ENCODE measurements at places on chromosomes 12 and 14. TPM values are rescaled to one million over a fixed set of nuclear protein-coding genes. Genes with fewer than 3 reads are reported as not detected.
A peak's percentile ranks its signal among the peaks of the same experiment; 100 is the strongest.

Gene DPY19L2
- 8.7 TPM for total RNA-seq

- no peak for DNase-seq
- peaks cover 42% of the 10 kb centered on the region for H3K4me1 ChIP-seq
- peak overlapping the region; percentile 9 for H3K4me3 ChIP-seq
- peak overlapping the region; percentile 19 for H3K27ac ChIP-seq
- H3K36me3 ChIP-seq = peaks cover 27% of the 10 kb centered on the region
Measured at GRCh38 chr12:26750531-26751175, 82.3 kb downstream of the ITPR2 start.

Gene ADCY4
- total RNA-seq = 6.3 TPM

DNA sequence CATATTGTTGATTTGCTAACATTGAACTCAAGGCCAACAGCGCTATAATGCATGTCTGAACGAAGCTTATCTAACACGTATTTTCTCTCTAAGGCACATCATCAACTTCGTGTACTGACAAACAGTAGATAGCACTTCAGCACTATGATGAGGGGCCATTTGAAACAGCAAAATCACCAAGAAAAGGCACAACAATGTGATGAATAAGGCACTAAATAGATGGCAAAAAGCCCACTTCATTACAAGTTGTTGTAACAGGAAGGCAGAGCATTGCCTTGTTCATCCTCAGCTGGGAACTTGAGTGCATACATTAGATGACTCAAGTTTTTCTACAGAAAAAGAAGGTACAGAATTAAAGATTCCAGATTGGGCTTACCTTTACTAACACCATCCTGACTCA lies 75.2 kb downstream of the LIN7A start:
- no peak overlapping the region for H3K27ac ChIP-seq
- H3K4me3 ChIP-seq = no peak overlapping the region
- DNase-seq = no peak
- no peaks in the 10 kb centered on the region for H3K36me3 ChIP-seq
- H3K27me3 ChIP-seq = no peaks in the 10 kb centered on the region
- H3K4me1 ChIP-seq = no peaks in the 10 kb centered on the region

DNA sequence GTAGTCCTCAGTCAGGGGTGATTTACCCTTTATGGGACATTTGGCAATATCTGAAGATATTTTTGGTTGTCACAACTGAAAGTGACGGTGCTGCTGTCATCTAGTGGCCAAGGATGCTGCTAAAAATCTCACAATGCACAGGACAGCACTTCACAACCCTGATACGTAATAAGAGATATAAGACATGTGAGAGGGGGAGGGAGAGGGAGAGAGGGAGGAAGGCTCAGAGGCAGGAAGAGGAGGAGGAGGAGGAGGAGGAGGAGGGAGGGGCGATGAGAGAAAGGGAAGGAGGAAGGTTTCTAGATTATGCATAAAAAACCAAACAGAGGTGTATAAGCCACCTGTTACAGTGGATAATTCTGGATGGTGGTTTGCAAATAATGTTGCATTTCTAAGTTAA lies 14.3 kb downstream of the MYL2 start:
- no peaks in the 10 kb centered on the region for H3K36me3 ChIP-seq
- H3K4me3 ChIP-seq = peak overlapping the region; percentile 39
- peaks cover 3% of the 10 kb centered on the region for H3K4me1 ChIP-seq
- H3K27me3 ChIP-seq = peaks cover 3% of the 10 kb centered on the region
- no peak for DNase-seq
- H3K27ac ChIP-seq = no peak overlapping the region

Gene ANKRD33
- not detected for total RNA-seq

Gene AHNAK2
- total RNA-seq = 0.06 TPM

- no peak for DNase-seq
- no peak overlapping the region for H3K4me3 ChIP-seq
- peaks cover 11% of the 10 kb centered on the region for H3K4me1 ChIP-seq
- no peak overlapping the region for H3K27ac ChIP-seq
- H3K27me3 ChIP-seq = no peaks in the 10 kb centered on the region
- H3K36me3 ChIP-seq = no peaks in the 10 kb centered on the region
Measured at GRCh38 chr12:6187948-6188793, 12.0 kb upstream of the CD9 start.

GRCh38 chr12:124504273-124505000 lies 63.0 kb downstream of the NCOR2 start:
- H3K27me3 ChIP-seq = no peaks in the 10 kb centered on the region
- no peak for DNase-seq
- H3K4me1 ChIP-seq = peaks cover 7% of the 10 kb centered on the region
- no peak overlapping the region for H3K4me3 ChIP-seq
- no peak overlapping the region for H3K27ac ChIP-seq
- no peaks in the 10 kb centered on the region for H3K36me3 ChIP-seq

Gene CFAP73
- 0.55 TPM for total RNA-seq

GRCh38 chr12:62435303-62436163 lies 31.1 kb upstream of the MON2 start:
- DNase-seq = peak; percentile 54
- H3K4me3 ChIP-seq = peak overlapping the region; percentile 85
- peak overlapping the region; percentile 32 for H3K27ac ChIP-seq
- peaks cover 22% of the 10 kb centered on the region for H3K4me1 ChIP-seq
- no peaks in the 10 kb centered on the region for H3K36me3 ChIP-seq

GRCh38 chr12:121590476-121591143 lies 9.8 kb upstream of the KDM2B start:
- H3K27me3 ChIP-seq = no peaks in the 10 kb centered on the region
- peak overlapping the region; percentile 83 for H3K4me3 ChIP-seq
- peak; percentile 60 for DNase-seq
- peaks cover 6% of the 10 kb centered on the region for H3K36me3 ChIP-seq
- peaks cover 29% of the 10 kb centered on the region for H3K4me1 ChIP-seq

Gene KRT2
- total RNA-seq = not detected

- H3K4me1 ChIP-seq = no peaks in the 10 kb centered on the region
- H3K27ac ChIP-seq = no peak overlapping the region
- H3K4me3 ChIP-seq = no peak overlapping the region
- H3K36me3 ChIP-seq = no peaks in the 10 kb centered on the region
- no peak for DNase-seq
Measured at GRCh38 chr12:124098101-124098757, 125.2 kb downstream of the ZNF664 start.

Gene OVCH1
- total RNA-seq = not detected

GRCh38 chr14:72614891-72615415 lies 278.9 kb downstream of the DPF3 start:
- no peak overlapping the region for H3K27ac ChIP-seq
- peaks cover 10% of the 10 kb centered on the region for H3K4me1 ChIP-seq
- H3K27me3 ChIP-seq = peaks cover 16% of the 10 kb centered on the region

Gene KRT77
- total RNA-seq = not detected

GRCh38 chr12:2248901-2249381 lies 196.2 kb downstream of the CACNA1C start:
- H3K4me3 ChIP-seq = no peak overlapping the region
- peaks cover 2% of the 10 kb centered on the region for H3K27me3 ChIP-seq
- H3K4me1 ChIP-seq = no peaks in the 10 kb centered on the region

DNA sequence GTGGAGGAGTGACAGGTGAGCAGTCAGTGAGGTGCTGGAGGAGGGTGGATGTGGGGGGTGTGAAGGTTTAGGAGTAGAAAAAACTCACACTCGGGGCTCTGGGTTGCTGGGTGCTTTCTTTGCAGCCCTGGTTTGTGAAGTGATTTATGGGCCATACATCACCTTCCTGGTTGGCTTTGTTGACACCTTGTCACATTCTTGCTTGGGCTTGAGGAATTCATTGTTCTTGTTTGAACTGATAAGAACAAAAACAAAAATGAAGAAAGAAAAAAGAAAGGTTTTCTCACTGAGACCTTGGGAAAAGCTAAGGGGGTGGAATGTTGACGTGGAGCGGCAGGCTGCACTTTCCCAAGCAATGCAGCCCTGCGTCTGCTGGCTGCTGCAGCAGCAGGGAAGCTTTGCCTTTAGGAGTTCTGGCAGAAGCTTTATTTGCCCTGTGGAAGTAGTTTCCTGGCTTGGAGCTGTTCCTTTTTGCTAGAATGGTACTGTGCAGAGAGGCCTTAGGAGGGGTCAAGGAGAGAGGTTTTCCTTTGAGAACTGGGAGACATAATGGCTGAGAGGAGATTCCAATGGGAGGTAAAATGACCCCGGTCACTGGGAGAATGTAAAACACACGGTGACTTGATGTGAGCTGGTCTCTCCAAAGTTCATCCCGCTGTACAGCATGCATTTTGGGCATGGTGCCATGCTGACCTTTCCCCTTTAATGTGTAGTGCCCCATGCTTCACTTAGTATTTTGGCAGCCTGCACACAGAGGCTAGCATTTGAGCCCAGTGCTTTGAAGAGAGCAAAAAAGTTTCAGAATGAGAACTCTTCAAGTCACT lies 52.8 kb downstream of the HMGA2 start:
- no peaks in the 10 kb centered on the region for H3K36me3 ChIP-seq
- no peaks in the 10 kb centered on the region for H3K4me1 ChIP-seq
- H3K27ac ChIP-seq = no peak overlapping the region
- no peak overlapping the region for H3K4me3 ChIP-seq

Gene PA2G4
- total RNA-seq = 227 TPM

Data from activated naive CD8-positive, alpha-beta T cell treated with anti-CD3 and anti-CD28 coated beads, Interleukin-2, amount 10 ng/mL, durations not matched to agents 7 days and 5 days (primary cell).